ENCODE measurements at places on chromosomes 16 and 17.

DNA sequence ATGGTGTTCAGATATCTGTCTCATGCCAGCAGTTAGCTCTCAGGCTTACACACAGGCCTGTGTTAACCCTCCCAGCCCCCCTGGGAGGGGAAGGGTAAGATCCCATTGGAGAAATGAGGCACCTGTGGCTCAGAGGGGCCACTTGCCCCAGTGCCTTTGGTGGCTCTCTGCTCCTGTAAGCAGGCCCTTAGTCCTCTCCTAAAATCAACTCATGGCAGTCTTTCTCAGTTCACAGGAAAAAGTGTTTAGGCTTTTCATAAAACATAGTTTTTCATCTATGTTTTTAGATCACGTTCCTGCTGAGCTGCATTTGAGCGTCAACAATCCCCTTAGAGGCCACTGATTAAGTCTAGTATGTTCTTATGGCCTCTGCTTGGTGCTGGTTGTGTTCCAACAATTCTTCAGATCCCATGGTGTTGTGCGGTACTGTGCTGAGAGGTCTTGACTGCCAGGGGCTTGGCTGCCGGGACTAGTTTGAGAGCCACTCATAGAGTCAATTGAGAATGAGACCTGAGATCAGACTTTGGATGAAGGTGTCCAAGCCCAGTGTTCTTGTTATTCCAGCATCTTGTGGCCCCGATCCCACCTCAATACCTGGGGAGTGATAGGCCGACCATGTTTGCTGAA lies 10.6 kb downstream of the TAOK2 start:
- DNase-seq, result no peak

- DNase-seq, result no peak
Measured at GRCh38 chr17:21201298-21201595, 12.7 kb downstream of the TMEM11 start.

DNA sequence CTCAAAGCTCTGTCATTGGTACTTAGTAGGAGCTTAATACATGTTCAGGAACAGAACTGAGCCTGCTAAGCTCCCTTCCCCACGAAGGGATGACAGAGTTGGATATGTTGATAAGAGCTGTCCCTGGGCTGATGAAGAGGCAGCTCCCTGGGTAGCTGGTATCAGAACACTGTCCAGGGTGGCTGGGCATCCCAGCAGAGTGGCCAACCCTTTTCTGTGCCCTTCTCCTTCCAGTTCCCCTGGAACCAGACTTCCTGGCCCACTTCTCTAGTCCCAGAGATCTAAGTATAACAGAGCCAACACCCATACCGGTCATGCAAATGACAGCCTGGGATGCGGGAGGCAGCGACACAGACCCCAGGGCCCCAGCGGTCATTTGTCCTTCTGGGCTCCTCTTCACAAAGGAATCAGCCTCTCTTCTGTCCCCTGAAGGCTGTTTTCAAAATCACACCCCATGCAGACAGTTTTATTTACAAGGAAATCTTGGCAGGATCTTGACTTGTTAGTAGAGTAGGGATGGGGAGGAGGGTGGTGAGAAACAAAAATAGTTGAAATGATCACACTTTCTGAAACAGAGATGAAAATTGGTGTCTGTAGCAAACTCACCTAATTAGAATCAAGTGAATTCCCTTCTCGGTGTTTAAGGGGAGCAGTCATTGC lies 1.4 kb upstream of the RHBDL3 start:
- no peak for DNase-seq

DNA sequence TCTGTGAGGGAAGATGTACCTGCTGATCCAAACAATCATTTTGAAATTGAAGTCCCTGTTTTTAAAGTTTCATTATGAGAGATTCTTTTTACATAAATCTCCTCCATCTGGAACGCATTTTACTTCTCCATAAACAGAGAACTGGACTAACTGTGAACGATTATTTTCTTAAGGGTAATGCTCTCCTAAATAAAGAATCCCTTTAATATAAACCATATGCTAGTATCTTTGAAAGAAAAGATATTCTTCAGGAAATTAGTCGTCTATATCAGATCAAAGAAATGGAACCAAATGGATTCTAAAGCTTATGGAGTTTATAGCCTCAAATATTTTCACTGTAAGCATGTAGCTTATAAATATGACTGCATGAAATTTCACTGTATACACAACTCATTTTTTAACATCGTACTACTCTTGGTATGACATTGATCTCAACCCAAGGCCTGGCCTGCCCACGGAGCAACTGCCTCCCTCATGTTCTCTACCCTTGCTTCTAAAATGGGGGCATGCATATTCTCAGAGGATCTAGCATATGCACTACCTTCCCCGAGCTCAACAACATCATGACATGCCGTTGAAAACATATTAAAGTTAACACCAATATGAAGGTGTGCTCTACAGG lies 66.4 kb downstream of the MYH10 start:
- no peak for DNase-seq
